Neural progenitor cell (in vitro differentiated cells): ENCODE measurements at places on chromosomes 4 and X.

- H3K27ac ChIP-seq = no peak overlapping the region
- no peak for DNase-seq
- H3K4me1 ChIP-seq = no peaks in the 10 kb centered on the region
- no peak overlapping the region for H3K4me3 ChIP-seq
- no peaks in the 10 kb centered on the region for H3K27me3 ChIP-seq
- H3K36me3 ChIP-seq = no peaks in the 10 kb centered on the region
Measured at GRCh38 chrX:110440016-110440805, 81.6 kb downstream of the RTL9 start.

DNA sequence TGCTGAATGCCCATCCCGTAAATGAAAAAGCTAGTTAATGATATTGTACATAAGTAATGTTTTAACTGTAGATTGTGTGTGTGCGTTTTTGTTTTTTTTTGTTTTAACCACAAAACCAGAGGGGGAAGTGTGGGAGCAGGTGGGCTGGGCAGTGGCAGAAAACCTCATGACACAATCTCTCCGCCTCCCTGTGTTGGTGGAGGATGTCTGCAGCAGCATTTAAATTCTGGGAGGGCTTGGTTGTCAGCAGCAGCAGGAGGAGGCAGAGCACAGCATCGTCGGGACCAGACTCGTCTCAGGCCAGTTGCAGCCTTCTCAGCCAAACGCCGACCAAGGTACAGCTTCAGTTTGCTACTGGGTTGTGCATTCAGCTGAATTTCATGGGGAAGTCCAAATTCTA lies at the start of gene SPP1:
SPP1 (plus strand) TSS at position 249 of the 400 bp plus-strand sequence. CDS start 1,182 bp downstream, outside the sequence.
- no peaks in the 10 kb centered on the region for H3K36me3 ChIP-seq
- no peak within 1 kb of the TSS for H3K4me3 ChIP-seq
- no peak within 1 kb of the TSS for H3K27ac ChIP-seq
- peak; percentile 74 for DNase-seq
- no peaks in the 10 kb centered on the region for H3K27me3 ChIP-seq

GRCh38 chr4:108333353-108333942 lies 164.7 kb upstream of the LEF1 start:
- DNase-seq = no peak
- peaks cover 47% of the 10 kb centered on the region for H3K4me1 ChIP-seq
- no peak overlapping the region for H3K4me3 ChIP-seq
- H3K27ac ChIP-seq = no peak overlapping the region

DNA sequence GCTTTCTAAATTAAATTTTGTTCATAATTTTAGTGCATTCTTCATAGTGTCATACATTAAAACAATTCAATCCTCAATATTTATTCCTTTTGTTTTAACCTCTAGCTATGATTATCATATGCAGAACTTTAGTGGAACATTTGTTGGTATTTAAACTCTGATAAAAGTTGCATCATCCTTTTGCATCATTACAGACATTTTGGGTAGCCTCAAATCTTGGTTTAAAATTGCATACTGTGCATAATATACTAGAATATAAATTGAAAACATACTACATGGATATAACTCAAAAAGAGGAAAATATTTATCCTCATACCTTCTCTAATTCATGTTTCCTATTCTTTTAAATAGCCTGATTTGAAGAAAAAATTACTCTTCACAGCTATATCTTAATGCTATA lies 97.3 kb upstream of the NAP1L5 start:
- no peaks in the 10 kb centered on the region for H3K36me3 ChIP-seq
- H3K27ac ChIP-seq = no peak overlapping the region
- DNase-seq = no peak
- H3K27me3 ChIP-seq = no peaks in the 10 kb centered on the region

- H3K27ac ChIP-seq = peak overlapping the region; percentile 72
- H3K36me3 ChIP-seq = no peaks in the 10 kb centered on the region
Measured at GRCh38 chr4:133799717-133800315, 401.8 kb downstream of the PABPC4L start.

DNA sequence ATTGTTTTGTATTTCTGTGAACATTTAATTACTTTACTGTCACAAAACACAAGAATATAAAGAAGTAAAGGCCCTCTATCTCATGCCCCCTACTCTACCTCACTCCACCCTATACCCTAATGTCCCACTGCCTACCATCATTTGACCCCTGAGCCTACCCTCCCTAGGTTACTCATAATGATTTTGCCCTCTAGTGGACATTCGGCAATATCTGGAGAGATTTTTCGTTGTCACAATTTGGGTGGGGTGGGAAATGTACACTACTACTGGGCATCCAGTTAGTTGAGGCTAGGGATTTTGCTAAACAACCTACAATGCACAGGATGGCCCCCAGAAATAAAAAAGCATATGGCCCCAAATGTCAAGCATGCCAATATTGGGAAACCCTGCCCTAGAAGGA lies 10.2 kb downstream of the TEX13A start:
- no peaks in the 10 kb centered on the region for H3K36me3 ChIP-seq
- no peak for DNase-seq
- H3K4me3 ChIP-seq = no peak overlapping the region
